Globus pallidus (tissue), 1 donor: ENCODE measurements at places on chromosomes 7 and 10.

- DNase-seq = no peak
These were observed 598.3 kb downstream of the INHBA start for GRCh38 chr7:41104631-41105030.

DNA sequence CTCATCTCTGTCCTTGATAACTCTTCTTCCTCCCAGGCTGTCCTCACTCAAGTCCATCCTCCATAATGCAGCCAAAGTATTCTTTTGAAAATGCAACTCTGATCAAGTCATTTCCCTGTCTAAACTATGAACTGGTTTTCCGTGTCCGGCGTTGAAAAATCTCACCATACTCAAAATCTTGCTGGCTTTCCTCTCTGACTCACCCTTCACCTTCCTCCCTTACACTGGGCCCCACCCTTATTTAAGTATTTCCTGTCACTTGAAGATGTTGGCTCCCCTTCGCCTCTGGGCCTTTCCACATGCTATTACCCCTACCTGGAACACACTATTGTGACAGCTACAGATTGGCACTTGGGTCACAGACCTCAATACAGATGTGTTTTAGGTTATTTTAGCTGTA lies 515.6 kb downstream of the INHBA start:
- no peak for DNase-seq

- DNase-seq = peak; percentile 86
These were observed 54.7 kb downstream of the ADAMTS14 start for GRCh38 chr10:70726909-70727495.

DNA sequence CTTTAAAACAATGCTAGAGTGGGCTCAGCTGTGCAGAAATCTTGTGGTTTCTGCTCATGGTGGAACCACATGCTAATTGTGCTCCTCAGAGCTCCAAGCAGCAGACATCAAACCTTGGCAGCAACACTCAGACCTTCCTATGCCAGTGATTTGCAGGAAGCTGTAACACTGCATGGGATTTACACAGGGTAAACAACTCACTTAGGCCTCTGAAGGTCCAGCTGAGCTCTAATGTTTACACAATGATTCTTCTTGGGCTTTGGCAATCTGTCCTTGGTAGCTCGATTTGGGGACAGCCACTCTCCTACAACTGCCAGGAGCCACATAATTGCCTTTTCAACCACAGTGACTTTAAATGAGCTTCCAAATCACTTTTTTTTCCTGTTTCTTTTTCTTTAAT lies 97.7 kb upstream of the PDLIM1 start:
- DNase-seq = peak; percentile 55

DNA sequence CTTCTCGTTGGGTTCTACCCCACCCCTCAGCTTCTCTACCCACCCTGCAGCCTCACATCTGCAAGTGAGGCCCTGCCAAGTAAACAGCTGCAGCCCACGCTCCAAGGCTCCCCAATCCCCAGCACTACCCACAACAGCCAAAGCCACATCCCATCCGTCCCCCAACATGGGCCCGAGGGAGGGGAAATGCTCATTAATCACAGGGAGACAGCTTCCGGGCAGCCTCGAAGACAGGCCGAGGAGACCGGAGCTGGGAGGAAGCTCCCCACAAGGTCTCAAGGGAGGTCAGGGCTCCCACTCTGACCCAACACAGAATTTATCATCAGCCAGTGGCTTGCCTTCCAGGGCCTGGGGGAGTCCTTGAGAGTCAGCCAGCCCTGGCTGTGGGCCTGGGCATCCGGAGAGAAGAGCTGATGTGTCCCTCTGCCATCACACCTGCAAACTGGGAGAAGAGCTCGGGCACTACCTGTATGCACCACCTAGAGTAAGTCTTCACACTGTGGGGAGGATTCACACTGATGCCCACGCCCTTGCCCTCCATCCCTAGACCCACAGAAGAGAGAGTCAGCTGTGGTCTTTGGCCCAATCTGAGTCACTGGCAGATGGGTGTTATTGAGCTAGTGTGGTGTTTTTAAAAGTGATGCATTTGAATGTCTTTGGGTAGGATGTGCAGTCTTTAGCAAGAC lies 115.5 kb upstream of the ZMIZ1 start:
- DNase-seq = no peak

DNA sequence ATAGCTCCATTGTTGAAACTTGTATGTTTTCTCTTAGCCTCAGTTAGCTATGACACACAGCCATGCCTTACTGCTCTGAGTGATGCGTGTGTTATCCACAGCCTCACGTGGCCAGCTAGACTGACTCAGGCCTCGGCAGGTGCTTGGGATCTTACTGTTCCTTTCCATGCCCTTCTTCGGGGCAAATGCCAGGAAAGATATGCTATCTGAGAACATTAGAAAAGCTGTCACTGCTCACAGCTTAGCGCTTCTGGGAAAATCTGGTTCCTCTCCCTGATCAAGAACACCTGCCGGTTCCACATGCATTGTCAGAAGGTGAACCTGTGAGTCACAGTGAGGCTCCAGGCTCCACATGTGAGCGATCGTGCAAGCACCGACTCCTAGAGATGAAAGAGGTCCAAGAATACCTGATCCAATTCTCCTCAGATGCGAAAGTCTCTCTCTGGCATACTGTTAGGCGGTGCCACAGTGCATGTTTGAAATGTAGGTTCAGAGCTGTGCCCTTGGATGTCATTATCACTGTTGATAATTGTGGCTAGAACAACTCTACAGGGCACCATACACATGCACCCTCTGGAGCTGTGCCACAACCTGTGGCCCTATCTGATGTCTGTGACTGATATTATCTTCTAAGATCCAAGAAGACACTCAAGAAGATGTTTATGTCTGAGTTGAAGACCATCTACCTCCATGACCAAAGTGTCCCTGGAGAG lies 247.8 kb upstream of the IGFBP3 start:
- no peak for DNase-seq

- no peak for DNase-seq
These were observed 262.5 kb downstream of the SEMA3D start for GRCh38 chr7:84924353-84924752.

DNA sequence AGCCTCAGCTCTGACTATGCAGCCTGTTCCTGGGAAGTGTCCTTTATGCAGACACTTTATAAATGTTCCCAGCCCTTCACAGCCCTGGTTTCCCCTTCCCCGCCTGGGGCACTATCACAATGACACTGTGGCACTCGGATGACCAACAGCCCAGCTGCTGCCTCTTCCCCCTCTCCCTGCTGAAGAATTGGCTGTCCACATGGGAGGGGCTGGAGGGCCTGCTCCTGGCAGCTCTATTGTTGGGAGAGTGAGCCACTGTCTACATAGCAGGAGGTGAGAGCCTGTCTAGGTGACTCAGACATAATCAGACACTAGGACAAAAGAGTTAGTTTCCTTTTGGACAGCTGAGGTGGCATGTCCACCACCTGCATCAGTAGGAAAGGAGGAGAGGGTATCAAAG lies 437.5 kb downstream of the PLXNA4 start:
- no peak for DNase-seq
